ENCODE measurements at places on chromosomes 4 and X.

DNA sequence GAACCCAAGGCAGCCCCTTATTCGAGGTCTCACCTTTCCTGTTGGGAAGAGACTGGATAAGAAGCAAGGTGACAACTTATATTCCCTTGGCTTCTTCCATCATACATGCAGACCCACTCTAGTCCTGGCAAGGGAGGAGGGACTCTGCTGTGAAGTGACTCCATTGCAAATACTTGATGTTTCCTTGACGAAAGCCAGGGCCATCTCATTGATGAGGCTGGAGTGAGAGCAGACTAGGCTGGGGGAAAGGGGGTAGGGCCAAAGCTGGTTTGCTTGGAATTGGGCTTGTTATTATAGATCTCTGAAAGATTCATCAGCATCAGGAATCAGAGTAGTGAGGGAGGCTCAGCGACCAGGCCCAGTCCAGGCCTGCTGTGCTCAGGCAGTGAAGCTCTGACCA, 2.3 kb upstream of the NHSL2 start:
- no peak for DNase-seq

DNA sequence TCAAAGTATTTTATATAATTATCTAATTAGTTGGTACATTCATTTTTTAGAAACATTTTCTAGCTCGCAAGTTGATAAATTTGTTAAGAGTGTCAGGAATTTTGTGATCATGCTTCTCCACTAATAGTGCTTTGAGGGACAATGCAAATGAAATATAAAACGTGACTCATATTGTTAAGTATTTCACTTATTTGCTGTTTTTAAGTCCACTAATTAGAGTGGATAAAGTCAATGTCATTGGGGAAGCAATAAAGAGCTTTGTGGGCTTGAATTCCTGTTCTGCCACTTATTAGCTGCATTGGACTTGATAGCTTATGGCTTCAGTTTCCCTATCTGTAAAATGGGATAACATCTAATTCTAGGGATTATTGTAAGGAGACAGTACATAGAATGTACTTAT, 26.5 kb upstream of the ANAPC4 start:
- DNase-seq, result no peak

DNA sequence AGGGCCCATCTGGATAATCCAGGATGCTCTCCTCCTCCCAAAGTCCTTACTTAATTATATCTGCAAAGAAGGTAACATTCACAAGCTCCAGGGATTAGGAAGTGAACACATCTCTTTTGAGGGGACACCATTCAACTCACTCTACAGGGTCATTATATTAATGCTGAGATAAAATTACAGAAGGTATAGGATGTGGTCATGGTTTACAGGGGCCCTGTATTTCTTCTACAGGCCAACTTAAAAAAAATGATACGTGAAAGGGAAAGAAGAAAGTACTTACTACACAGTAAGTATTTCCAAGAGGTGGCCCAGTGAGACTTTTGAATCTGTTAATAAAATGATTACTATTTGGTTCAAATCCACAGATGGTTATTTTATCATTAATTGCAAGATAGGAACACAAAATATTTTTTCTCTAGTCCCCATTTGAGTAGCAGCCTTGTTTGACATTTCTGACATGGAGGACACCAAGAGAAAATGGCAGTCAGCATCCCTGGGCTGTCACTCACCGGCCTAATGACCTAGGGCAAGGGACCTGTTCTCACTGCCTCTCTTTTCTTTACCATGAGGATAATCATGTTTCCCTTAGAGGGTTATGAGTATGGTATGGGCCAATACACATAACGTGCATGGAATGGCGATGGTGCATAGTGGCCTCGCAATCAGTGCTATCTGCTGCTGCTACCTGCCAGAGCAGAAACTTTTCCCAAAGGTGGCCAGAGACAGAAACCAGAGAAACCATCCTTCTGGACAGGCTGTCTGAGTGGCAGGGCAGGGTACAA, 140.5 kb downstream of the PTTG2 start:
- DNase-seq, result no peak

DNA sequence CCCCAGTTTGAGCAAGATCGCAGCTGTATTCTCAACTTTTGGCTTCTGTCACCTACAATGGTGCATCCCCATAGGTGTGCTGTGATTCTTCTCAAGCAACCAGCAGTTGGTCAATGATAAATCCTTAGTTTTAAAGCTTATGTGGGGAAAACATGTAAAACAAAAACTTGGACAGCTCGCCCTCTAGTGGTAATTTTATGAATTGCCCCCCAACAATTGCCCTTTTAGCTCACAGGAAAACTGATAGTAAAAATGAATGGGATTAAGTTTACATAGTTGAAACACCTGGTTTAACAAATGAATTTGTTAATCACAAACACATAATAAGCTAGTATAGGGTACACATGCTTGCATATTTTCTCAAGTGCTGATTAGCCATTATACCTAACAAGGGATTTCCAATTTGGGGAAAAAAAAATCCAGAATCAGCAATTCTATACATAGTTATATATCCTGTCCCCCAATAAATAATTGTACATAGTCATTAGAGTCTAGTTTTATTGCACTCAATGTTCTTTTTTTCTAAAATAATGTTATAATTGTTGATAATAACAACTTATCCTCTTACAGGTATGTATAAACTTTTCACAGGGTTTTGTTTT, 30.1 kb downstream of the TEX13A start:
- no peak for DNase-seq

DNA sequence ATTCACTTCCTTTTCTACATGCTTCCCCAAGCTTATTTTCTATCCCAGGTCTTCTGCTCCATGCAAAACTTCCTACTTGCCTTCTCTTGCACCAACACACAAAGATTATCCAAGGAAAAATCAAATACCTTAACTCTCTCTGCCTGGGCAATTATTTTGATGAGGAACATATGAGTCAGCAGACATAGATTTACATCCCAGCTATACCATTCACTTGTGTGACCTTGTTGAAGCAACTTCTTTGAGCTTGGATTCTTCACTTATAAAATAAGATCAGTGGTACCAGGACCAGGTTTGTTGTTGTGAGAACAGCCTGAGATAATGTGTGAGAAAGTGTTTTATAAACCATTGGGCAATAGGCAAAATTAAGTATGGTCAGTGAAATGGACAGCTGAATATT, 39.1 kb upstream of the TMEM192 start:
- DNase-seq, result no peak

- no peak for DNase-seq
Observed at GRCh38 chr4:188432328-188432727, 293.1 kb downstream of the TRIML1 start.

DNA sequence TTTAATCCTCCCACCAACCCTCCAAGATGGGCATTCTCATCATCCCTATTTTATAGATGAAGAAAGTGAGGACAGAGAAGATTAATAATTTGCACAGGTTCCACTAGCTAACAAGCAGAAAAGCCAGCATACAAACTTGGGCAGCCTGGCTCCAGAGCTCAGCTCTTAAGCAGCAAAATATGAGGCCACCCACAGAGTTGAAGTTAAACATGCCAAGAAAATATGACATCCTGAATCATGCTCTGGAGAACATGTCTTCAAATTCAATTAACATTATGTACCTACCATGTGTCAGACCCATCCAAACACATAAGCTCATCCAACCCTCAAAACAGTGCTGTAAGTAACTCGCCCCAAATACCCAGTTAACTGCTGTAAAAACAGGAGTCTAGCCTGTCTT, 33.9 kb downstream of the USP46 start:
- no peak for DNase-seq

- DNase-seq, result no peak
Observed at GRCh38 chr4:180578175-180578574, 1665.0 kb upstream of the TENM3 start.

- DNase-seq, result no peak
Observed at GRCh38 chrX:119698845-119699244, 5.9 kb upstream of the SEPTIN6 start.

DNA sequence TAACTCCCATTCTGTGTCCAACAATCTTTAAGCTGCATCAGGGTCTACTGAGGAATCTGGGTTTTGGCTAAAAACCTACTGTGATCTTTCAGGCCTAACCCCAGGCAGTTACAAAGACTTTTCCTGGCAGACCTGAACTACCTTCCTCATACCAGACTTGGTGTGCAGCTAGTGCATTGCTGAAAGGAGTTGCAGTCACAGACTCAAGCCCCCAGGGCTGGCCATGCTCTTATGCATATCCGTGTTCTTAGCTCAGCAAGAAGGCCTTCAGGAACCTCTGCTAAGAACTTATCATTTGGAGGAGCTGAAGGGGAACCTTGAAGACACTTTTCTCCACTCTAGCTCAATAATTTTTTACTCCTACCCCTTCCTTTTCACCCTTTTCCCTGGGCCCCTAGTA, 147.5 kb downstream of the INPP4B start:
- DNase-seq, result no peak

GRCh38 chr4:102338405-102338804, 6.9 kb downstream of the SLC39A8 start:
- DNase-seq, result no peak

DNA sequence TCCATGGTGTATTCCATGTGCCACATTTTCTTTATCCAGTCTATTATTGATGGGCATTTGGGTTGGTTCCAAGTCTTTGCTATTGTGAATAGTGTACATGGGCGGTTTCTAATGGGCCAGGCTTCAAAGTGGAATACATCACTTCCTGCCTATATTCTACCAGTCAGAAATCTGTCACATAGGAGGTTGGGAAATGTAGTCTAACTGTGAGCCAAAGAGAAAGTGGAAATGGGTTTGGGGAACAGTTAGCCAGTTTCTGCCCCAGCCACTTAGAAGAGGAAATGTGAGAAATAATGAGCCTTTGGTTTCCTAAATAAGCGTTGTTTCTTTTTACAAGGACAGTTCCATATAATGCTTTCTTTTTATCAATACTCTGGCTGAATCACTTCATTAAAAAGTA, 85.1 kb upstream of the AP1S2 start:
- DNase-seq, result no peak

DNA sequence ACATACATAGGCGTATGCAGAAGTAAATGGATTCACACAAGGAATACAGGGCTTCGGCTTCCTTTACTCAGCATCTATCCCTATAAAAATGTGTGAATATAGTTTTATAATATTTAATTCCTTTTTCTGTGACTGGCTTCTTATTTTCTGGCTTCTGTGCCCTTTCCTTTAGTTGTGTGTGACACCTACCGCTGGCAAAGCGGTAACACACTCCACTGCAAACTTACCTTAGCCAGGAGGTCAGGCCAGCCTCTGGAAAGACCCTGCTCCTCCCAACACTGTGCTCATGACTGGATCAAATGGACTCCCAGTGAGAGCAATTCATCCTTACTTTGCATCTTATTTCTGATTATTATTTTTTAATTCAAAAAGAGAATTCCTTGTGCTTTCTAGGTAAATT, 244.2 kb downstream of the ANK2 start:
- DNase-seq, result no peak

- no peak for DNase-seq
Observed at GRCh38 chr4:73098016-73098415, 28.5 kb upstream of the COX18 start.

DNA sequence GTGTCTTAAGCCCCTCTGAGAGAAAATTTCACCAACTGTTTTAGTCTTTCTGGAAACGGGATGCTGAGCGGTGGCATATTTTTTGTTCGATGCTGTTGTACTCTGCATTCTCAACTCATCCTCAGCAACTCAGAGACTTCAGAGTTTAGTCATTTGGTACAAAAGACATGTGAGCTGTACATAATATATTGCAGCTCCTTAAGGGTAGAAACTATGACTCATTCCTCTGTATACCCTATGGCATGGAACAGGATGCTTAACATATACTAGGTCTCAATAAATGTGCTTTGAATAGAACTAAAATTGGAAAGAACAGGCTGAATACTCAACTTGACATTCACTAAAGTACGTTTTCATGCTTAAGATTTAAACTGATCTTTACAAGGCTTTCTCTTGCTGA, 130.5 kb upstream of the SLITRK2 start:
- no peak for DNase-seq

DNA sequence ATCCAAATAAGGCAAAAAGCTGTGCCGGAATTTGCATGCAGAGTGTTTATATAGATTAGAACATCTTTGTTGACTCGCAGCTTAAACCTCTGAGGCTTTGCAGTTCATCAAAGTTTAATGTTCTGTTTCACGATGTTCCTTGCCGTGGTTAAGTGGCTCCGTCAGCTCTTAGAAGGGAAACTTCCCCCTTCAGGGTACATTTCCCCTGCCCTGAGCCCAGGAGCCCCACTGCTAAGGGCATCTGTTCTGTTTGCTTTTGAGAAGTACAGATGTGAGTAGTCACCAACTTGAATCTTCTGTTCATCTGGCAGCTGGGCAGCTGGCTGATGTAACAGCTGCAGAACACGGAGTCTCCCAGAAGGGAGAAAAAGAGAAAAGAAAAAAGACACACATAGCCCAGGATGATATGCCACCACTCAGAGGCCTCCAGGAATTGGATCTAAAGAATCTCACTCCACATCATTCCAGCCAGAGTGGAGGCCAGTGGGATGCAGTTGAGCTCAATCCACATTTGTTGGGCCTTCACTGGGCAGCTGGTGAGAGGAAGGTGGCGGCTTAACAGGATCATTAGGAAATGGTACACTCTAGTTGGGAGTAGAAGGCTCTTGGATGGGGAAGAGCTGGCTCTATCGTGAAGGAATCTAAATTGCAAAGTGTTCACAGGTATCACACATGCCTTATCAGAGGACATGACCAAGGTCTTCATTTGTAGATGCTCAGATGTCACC, 178.7 kb upstream of the RBPJ start:
- DNase-seq, result no peak

GRCh38 chr4:11301075-11301660, 127.5 kb downstream of the HS3ST1 start:
- no peak for DNase-seq

DNA sequence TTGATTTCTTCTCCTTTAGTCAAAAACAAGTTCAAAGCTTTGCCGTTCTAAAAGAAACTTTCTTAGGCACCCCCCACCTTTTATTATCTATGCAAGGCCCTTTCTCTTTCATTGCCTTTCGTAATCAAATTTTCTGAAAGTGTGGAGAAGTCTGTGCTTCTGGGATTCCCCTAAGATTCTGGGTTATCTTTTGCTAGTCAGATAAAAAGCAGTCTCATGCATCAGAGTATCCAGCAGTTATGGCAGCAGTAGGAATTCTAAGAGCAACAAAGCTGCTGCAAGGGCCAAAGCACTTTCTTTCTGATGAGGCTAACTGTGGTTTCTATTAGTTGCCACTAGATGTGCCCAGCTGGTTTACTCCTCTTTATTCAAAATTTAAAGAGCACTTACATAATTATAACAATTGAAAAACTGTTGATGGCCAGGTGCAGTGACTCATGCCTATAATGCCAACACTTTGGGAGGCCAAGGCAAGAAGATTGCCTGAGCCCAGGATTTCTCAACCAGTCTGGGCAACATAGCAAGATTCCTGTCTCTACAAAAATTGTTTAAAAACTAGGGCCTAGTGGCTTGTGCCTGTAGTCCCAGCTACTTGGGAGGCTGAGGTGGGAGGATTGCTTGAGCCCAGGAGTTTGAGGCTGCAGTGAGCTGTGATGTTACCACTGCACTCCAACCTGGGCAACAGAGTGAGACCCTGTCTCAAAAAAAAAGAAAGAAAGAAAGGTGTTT, 296.2 kb downstream of the PAPSS1 start:
- no peak for DNase-seq

GRCh38 chr4:87133183-87133582, 87.2 kb downstream of the KLHL8 start:
- DNase-seq, result no peak

GRCh38 chr4:54367059-54367458, 138.0 kb downstream of the PDGFRA start:
- DNase-seq, result no peak

All from stimulated activated CD4-positive, alpha-beta T cell treated with anti-CD3 and anti-CD28 coated beads, Interleukin-2, amount 100 ng/mL, for 4 hours (primary cell).